ENCODE measurements at places on chromosomes 16 and 17.
A peak's percentile ranks its signal among the peaks of the same experiment; 100 is the strongest.

DNA sequence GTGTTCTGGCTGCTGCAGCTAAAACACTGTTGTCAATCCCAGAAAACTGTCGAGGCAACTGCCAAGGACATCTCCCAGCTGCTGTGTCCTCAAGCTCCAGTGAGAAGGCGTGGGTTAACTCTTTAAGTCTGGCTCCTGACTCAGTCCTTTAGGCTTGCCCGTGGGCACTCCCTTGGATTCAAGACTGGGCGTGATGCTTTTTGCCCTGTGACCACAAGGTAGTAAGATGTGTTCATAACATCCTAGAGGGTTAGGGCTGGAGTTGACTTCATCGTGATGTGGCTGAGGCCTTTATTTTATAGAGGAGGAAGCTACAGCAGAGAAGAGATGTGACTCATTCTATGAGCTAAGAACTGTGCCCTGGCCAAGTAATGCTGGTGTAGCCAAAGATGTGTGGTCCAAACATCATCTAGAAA lies 50.9 kb upstream of the TEKT3 start:
- DNase-seq: no peak

GRCh38 chr17:67082107-67082506 lies 37.8 kb downstream of the CACNG1 start:
- no peak for DNase-seq

DNA sequence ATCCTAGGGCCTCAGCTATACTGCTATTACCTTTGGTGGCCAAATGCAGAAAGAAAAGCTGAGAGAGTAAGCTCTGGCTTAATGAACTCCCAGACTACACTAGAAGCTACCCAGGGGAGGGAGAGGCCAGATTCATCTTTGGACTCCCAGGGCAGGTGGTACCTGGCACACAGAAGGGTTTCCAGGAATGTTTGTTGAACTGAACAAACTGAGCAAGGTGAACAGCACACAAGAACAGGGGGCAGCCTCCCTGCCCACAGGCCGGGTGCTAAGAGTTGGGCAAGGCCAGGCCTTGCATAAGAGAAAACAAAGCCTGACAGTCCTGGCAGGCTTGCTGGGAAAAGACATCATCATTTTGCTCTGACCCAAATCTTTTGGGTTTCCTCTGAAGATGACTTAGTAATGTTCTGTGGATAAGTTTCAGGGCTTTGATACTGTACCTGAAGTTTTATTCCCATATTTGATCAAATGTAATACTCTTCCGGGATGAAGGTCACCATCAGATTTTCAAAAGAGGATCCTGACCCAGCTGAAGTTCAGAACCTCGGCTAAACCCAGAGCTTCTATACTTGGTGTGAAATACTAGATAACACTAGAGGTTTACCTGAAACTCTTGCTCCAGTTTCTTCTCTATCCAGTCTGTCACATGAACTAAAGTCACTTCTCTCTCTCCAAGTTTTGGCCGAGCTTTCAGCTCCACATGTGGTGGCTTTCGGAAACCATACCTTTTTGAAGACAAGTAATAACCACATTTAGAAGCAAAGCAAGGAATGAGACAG lies 20.5 kb upstream of the ERN1 start:
- no peak for DNase-seq

GRCh38 chr17:66411520-66411919 lies 109.1 kb downstream of the PRKCA start:
- DNase-seq: no peak

GRCh38 chr17:76003915-76004314 lies 3.3 kb downstream of the CDK3 start:
- DNase-seq: no peak

DNA sequence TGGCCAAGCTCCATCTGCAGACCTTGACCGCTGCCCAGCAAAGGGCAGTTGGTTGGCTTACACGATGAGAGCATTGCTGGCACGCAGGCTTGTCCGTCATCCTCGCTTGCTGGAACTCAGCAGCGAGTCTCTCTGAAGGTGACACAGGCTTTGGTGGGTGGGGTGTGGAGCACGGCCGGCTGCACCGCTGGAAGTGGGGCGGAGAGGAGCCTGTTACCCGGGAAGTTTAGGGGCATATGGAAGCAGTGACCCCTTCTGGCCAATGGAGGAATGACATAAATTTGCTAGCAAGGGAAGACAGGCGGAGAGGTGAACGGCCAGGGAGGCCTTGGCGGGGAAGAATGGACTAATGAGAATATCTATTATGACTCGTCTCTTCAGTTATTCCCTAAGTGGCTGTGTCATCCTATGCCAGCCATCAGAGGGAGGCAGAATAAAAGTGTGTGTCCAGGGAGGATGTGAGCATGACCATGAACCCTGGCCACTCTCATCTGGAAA lies 65.9 kb upstream of the SDK2 start:
- DNase-seq: peak; percentile 25

- DNase-seq: no peak
These were observed 8.4 kb upstream of the TRPV2 start for GRCh38 chr17:16406742-16407674.

DNA sequence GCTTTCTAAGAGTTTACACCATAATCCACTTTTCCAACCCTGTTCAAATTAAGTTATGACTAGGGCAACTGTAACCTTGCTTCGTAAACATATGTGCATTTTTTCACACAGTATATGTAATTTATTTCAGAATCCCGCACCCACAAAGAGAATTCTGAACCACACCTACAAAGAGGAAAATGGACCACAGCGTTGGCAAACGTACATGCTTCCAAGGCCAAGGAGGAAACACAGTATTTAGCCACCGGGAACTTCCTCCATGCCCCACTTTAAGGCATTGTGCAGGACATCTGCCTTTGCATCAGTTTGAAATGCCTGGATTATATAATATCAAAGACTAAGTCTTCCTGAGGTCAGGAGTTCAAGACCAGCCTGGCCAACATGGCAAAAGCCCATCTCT lies 2.1 kb downstream of the SPATA22 start:
- DNase-seq: no peak

GRCh38 chr17:73663614-73664013 lies 19.4 kb upstream of the SDK2 start:
- DNase-seq: no peak

DNA sequence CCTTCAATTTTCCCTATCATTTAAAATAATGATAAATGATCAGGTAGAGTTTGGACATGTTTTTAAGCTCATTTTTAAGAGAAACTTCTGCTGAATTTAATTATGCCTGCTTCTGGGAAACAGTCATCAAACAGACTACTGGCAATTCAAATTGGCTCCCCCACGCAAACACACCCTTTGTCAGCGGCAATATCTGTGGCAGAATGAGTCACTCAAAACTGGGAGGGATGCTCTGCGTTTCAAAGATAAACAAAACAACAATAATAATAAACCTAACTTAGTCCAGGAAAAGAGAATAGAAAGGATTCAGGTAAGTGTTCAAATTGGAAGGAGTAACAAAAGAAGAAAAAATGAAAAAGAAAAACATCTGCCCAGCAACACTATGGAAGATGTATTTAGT lies 108.1 kb upstream of the ERCC4 start:
- no peak for DNase-seq

DNA sequence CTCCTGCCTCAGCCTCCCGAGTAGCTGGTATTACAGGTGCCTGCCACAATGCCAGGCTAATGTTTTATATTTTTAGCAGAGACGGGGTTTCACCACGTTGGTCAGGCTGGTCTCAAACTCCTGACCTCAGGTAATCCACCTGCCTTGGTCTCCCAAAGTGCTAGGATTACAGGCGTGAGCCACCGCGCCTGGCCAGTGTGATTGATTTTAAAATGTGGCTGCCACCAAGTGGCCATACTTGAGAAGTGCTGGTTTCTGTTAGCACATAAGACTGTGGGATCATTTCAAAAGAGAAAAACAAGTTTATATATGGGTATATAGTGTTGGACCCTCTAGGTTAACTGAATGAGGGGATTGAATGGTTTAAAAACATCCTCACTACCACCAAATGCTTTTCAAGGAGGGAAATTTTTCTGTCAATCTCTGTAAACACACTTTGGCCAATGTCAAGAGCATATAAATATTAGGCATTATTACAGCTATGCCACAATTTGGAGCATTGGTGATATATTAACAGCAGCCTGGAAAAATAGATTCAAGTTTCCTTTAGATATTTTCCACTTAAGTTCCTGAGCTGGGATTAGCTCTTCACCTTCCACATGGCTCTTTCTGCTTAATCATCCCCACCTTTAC lies 13.5 kb upstream of the DHRS13 start:
- no peak for DNase-seq

DNA sequence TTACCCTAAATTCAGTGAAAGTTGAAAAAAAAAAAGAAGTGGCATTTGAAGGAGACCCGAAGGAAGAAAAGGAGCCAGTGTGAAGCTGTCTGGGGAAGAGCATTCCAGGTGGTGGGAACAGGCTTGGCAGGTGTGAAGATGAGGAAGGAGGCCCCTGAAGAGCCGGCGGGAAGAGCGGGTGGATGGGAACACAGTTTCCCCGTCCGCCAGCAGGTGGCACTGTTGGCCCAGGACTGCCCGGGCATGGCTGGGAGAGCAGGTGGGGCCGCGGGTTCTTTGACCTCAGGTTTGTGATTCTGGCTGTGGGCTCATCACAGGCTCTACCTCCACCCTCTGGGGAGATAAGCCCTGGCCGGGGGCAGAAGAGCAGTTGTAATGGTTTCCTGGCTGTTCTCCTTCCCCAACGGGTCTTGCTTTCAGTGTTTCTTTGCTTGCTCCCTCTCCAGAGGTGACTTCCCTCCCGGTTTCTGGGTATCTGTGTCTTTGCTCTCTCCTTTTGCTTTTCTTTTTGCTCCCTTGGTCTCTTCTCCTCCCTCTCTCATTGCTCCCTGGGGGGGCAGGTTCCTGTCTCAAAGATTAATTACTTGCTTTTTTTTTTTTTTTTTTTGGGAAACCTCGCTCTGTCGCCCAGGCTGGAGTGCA lies 32.3 kb downstream of the RAP1GAP2 start:
- peak; percentile 56 for DNase-seq

- DNase-seq: no peak
These were observed 144.8 kb downstream of the CDH8 start for GRCh38 chr16:61891460-61891859.

DNA sequence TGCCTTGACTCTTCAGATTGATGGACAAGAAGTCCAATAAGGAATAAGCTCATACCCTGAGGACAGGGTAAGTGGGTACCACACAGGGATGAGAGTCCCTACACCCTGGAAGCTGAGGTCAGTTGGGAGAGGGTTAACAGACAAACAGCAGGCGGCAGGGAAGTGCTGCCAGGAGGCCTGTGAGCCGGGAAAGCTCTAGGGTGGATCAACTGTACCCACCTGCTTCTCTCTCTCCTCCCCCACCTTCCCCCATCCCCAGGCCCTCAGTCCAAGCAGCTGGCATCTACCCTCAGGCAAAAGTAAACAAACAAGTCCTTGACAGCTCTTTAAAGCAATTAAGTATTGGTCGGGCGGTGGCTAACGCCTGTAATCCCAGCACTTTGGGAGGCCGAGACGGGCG lies 20.7 kb upstream of the MYLK3 start:
- no peak for DNase-seq

GRCh38 chr16:29745853-29746345 lies at the start of gene C16orf54:
TSS of gene C16orf54 (minus strand) at chr16:29745990. CDS start at chr16:29744951, 1,039 bp downstream.
- DNase-seq: peak; percentile 87

DNA sequence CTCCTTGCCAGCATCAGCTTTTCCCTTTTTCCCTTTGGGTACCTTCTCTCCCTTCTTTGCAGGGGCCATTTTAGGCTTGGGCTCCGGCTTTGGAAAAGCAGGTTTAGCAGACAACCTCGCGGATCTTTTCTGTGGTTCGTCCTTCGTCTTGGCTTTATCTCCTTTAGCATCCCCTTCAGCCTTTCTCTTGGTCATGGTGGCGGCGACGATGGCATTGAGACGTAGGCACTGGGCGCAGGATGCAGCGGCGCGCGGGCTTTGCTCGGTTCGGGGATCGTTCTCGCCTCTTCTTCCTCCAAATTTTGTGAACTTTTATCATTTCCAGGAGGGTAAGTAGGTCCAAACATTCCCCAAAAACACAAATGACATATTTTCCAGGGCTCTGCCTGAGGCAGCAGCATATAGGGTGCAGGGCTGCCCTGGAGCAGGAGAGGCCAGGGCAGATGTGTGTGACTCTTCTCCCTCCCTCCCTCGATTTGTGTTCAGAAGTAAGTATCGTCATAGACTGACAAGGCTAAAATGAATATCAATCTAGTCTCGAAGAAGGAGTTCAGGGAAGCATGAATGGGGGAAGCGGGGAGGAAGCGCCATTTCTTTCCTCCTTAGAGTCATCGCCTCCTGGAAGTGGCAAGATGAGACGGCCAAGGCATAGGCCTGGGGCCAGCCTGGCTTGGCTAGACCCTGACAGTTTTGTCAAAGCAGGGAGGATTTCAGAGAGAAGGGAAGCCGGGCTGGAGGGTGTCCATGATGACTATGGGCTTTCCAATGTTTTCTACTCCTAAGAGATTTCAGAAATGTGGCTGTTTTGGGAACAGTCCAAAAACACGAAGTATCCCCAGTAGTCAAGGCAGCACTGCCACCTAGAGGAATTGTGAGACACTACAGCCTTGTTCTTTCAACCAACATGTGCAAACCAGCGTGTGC lies 13.2 kb downstream of the CHCT1 start:
- no peak for DNase-seq

- DNase-seq: no peak
These were observed 197.2 kb upstream of the CHMP6 start for GRCh38 chr17:80794281-80795089.

- DNase-seq: peak; percentile 52
These were observed 675 bp downstream of the RNF213 start for GRCh38 chr17:80261159-80261894.

DNA sequence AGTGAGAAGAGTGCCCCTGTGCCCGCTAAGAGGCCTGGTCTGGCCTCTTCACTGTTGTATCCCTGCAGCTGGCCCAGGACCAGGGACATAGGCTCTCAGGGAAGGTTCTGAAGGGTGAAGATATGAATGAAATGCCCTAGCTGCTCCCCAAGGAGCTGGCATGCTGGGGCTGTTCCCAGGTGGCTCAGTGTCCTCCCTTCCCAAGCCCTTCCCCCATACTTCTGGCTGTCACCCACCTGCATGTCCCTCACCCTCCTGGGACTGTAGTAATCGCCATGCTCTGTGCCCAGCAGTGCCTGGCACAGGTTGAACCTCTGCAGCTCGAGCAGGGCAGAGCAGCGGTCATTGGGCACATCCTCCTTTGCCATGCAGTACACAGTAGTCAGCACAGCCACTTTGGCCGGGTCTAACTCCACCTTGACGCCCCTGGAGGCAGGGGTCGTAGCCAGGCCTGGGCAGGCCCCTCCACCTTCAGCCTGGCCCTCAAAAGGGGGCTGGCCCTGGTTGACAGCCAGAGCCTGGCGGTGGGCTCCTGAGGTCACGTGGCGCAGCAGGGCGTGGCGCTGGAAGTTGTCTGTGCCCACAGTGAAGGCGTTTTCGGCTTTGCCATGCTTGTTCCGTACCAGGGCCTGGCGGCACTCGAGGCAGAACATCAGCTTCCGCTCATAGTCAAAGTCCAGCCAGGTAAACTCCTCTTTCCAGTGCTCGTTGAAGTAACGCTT lies 7.6 kb downstream of the C17orf113 start:
- no peak for DNase-seq

- no peak for DNase-seq
These were observed 36.8 kb downstream of the CHD9 start for GRCh38 chr16:53091466-53092211.

- DNase-seq: no peak
These were observed 174.2 kb upstream of the RBFOX1 start for GRCh38 chr16:7158481-7158880.

GRCh38 chr17:6755281-6755680 lies 565 bp upstream of the XAF1 start:
- no peak for DNase-seq

- DNase-seq: peak; percentile 70
These were observed 5.5 kb downstream of the IGSF6 start for GRCh38 chr16:21646721-21647561.

- DNase-seq: peak; percentile 0
These were observed 453.3 kb downstream of the KCNJ2 start for GRCh38 chr17:70622368-70623260.

- no peak for DNase-seq
These were observed 2.4 kb upstream of the RHBDF1 start for GRCh38 chr16:74747-75334.

- DNase-seq: no peak
These were observed at the start of gene CES2 for GRCh38 chr16:66935314-66936011. TSS of gene CES2 (plus strand) at chr16:66935516. CDS start at chr16:66935636, 120 bp downstream.
